ENCODE measurements at places on chromosomes 5 and 9.
A peak's percentile ranks its signal among the peaks of the same experiment; 100 is the strongest.

DNA sequence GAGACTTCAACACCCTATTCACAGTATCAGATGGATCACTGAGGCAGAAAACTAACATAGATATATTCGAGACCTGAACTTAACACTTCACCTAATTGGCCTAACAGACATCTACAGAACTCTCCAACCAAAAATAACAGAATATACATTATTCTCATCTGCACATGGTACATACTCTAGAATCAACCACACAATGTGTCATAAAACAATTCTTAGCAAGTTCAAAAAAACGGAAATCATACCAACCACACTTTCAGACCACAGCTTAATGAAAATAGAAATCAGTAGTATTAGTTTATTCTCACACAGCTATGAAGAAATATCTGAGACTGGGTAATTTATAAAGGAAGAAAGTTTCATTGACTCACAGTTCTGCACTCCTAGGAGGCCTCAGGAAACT lies 387.9 kb downstream of the DEPDC1B start:
- DNase-seq: no peak

DNA sequence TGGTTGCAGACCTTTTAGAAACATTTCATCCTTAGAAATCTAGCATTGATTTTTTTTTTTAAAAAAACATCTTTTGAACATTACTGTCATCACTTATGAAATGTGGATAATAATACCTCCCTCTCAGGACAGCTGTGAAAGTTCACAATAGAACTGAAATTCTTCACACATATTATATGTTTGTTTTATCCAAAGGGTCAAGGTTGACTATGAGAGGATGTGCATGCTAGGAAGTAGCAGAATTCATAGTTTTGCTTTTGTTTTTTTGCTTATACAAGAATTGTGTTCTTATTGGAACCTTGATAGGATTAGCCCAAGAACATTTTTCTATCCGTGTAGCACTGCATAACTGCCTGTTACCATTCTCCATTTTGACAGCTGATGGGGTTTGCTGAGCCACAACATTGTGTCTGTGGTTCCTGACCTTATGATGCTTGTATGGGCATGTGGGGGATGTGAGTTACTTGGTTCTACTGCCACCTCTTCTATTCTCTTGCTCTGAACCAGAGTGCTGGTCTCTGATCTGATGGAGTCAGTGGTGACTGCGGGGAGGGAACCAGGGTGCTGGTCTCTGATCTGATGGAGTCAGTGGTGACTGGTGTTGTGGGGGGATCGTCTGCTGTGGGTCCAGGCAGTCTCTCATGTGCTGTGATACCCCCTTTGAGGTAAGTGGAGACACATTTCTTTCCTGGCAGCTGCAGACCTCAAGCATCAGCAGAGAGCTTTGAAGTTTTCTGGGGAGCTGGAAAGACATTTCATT lies 27.1 kb upstream of the ACTBL2 start:
- DNase-seq: no peak

DNA sequence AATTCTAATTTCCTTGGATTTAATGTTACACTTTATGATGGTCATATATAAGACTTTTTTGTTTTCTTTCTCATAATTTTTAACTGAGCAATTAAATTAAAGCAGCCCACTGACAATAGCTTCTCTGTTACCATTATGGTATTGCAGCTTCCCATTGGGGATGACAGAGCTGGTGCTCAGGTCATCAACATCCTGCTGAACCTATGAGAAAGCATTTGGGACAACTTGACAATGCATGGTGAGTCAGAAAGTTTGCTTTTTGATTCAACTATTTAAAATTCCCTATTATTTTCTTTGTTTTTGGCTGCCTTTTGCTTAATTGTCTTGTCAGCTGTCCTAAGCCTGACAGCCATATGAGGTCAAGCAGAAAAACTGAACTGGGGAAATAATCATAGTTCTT lies 487.4 kb upstream of the RIOK2 start:
- no peak for DNase-seq

GRCh38 chr5:173159256-173159655 lies 14.9 kb downstream of the BNIP1 start:
- no peak for DNase-seq

DNA sequence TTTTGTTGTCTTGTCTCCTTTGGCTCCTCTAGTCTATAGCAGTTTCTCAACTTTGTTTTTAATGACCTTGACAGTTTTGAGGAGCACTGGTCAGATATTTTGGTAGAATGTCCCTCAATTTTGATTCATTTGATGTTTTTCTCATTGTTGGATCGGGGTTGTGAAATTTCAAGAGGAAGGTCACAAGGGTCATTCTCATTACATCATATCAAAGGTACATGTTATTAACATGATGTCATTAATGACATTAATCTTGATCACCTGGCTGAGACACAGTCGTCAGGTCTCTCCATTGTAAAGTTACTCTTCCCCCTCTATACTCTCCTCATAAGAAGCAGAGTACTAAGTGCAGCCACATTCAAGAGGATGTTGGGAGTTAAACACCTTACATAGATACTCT lies 7.2 kb downstream of the ISOC1 start:
- no peak for DNase-seq

DNA sequence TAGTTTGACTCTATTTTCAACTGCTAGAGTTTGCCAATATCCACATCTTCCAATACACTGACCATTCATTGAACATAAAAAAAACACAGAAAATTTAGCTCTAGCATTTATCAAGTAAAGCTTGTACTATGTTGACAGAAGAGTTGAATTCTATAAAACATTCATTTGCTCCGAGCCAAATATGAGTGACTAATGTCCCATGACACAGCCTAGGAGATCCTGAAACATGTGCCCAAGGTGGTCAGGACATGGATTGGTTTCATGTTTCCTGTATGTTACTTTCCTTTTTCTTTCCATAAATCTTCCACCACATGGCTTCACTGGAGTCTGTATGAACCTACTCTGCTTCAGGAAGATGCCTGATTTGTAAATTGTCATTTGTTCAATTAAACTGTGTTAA lies 122.4 kb upstream of the PRDM9 start:
- DNase-seq: no peak

DNA sequence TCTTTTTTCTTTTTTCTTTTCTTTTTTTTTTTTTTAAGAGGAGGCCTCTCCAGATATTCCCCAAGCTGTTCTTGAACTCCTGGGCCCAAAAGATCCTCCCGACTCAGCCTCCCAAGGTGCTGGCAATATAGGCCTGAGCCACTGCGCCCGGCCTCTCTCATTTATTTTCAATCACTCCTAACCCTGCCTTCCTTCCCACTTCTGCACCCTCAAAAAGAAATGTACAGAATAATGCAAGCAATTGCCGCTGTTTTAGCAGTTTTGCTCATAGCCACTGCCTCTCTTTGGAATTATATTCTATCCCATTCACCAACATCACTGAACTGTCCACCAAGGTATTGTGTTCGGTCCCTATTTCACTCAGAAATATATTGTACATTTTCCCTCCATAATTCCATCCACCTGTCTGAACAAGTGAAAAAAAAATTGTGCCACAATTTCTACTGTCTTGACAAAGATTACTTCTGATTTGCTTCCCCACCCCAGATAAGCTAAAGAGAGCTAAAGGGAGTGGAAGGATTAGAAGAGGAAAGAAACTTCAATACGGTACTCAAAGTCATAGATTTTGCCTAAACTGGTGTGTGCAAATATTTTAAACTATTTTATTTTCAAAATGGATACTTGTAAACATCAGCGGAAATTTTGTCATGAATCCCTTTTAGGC lies 1.9 kb downstream of the FNBP1 start:
- no peak for DNase-seq

DNA sequence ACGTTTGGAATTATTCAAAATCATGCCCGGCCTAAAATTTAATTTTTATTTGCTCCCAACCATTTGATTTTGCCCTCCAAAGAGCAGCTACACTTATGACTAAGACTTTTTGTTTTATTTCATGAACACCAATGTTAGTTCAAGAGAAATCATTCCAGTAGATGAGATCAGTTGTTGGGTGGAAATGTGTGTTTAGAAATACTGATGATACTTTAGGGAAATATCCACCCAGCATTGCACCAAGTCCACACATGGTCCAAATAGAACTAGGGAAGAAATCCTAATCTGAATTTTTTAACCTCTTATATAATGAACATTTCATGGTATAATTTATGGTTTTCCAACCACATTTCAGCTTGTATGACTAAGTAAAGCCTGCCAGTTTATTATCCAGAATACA lies 28.3 kb upstream of the GOLPH3 start:
- no peak for DNase-seq

DNA sequence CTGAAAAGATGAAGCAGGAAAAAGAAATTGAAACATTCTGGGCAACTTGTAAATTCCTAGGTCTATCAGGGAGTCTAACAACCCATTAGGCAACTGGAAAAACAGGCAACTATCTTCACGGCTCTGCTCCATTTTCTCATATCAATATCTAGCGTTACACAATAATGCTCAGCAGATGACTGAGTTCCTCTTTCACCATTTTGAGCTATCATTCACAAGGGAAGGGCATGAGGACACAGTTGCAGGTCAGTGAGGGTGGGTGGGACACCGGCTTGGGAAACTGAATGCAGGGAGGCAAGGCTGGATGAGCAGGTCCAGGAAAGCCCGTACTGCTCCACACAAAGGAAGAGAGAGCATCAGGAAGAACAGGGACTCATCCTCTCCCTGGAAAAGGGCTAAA lies 67.0 kb downstream of the FRMD3 start:
- DNase-seq: no peak

DNA sequence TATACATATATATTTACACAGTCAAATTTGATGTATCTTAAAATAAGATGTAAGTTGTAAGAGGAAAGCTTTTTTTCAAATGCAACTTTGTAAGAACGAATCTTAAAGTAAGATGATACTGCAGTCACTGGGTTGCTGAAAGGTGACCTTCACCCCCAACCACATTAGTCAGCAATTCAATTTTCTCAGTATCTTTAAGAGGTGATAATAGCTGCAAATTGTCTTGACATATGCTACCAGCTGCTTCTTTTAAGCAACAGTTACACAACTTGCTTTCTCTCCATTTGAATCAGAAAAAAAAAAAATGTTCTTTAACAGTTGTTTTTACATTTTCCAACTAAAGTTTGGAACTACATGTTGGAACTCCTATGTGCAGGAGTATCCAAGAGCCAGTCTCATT lies 246.6 kb upstream of the CCNG1 start:
- no peak for DNase-seq

GRCh38 chr5:174532455-174533453 lies 191.6 kb upstream of the MSX2 start:
- DNase-seq: peak; percentile 93

DNA sequence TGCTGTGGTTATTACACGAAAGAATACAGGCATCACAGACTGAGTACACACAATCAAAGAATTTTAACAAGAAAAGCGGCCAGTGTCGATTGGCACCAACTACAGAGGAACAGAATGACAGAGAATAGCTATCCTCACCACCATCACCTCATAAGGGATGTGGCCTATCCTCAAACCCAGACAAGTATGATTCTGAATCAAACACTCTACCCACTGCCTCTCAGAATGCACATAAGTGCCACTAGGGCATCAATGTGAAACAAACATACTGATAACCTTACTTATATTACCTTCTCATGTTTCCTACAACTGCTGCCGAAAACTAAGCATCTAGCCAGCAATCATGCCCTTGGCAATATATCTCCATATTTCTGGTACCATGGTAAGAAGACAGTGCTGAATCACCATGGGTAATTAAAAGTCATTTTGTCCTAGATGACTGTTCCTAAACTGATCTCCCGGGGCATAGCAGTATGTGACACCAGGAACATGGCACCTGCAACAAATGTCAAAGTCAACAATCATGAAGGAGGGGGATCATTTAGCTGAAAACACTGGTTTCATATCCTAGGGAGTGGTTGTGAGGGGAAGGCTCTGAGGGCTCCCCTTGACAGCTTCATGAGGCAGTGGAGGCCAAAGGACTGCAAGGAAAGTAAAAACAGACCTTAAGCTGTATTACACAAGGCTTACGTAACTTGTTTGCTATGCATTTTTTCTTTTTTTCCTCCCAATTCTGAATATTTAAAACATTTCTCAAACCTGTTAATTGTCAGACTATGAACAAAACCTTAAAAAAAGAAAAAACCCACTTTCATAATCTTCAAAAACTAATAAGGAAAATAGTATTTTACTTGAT lies 88.3 kb downstream of the LHFPL2 start:
- no peak for DNase-seq

- no peak for DNase-seq
These were observed 130.8 kb downstream of the MACIR start for GRCh38 chr5:103389357-103389756.

DNA sequence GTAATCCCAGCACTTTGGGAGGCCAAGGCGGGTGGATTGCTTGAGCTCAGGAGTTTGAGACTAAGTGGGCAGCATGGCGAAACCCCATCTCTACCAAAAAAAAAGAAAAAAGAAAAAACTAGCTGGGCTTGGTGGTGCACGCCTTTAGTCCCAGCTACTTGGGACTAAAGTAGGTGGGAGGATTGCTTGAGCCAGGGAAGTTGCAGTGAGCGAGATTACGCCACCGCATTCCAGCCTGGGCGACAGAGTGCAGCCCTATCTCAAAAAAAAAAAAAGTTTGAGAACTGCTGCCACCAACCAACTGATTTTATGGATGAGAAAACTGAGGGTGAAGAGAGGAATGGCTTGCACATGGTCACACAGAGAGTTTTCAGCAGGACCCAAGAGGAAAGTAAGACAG lies 175.1 kb downstream of the DOCK8 start:
- DNase-seq: no peak
